MCF 10A (cell line): ENCODE measurements at places on chromosomes 3 and 15. TPM values are rescaled to one million over a fixed set of nuclear protein-coding genes. Genes with fewer than 3 reads are reported as not detected.

The CDC25A gene
- total RNA-seq = 7.3 and 8.6 TPM in 2 replicates

The SLC2A2 gene
- total RNA-seq = not detected in 2 replicates

The SSUH2 gene
- total RNA-seq = 0.32 and 0.51 TPM in 2 replicates

The BTBD1 gene
- 42.7 and 57.0 TPM in 2 replicates for total RNA-seq

The RHCG gene
- total RNA-seq = not detected in 2 replicates

The RTP1 gene
- total RNA-seq = not detected in 2 replicates

The AGBL1 gene
- total RNA-seq = not detected in 2 replicates

The BNC1 gene
- total RNA-seq = 68.3 and 93.5 TPM in 2 replicates

DNA sequence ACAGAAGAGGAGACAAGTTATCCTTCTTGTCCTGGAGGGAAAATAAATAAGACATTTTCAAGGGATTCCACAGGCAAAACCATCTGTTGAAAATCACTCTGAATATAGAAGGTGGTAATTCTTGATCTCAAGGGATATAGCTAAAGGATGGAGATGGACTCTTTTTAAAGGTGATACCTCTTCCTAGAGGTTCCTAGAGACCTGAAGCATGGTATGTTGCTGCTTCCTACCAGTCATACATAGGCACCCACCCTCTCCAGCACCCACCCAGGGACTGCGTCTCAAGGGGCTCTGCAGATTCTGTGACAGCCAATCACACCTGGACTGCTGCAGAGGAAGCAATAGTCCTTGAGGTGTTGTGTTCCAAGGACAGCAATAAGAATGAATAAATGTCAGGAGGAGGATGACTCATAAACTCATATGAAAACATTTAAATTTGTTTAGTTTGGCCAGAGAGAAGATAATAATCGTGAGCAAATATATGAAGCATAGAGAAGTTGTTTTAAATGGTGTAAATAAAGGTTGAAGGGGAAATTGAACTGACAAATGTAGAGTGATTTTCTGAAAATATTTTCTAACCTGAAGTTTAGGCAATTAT lies 741.6 kb upstream of the CBLB start:
- DNase-seq = peak; percentile 57

DNA sequence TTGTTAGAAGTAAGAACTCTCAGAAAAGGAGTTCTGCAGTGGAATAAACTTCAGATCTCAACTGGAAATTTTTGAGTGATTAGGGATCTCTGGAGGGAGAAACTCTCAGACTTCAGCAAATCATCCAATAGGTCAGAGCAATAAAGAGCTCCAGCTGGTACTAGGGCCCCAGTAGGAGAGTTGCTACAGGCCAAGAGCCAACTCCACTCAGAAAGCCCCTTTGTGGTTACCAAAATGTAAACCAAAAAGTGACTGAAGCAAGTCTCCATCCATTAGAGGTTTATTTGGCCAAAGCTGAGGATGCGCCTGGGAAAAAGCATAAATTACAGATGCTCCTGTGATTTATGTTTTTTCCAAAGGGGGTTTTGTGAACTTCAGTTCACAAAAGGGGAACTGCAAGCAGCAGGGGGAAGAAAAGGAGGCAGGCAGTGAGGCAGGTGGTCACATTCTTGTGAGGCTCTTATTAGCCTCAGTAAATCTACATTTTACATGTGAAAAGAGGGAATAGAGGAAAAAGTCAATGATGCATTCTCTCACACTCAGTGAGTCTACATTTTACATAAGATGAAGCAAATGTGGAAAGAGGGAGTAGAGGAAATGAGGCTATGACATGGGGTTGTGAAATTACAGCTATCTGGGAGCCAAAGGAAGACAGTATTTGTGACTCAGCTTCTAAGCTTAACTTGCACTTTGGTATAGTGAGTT lies 92.4 kb upstream of the DAZL start:
- DNase-seq = peak; percentile 42

DNA sequence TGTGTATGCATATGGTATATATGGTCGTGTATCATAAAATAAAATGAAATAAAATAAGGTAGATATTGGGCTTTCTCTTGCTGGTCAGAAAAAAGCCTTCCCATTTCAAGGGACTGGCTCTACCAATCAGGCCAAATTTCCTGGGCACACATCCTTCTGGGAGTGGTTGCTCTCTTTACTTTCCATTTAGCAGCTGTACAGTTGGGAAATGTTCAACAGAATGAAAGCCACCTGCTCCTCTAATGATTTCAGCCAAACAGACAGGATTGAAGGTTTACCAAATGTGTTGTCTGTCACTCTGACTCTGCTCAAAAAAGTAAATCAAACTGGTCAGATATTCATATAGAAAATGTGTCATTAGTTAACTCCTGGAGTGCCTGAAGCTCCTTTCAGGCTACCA lies 380.4 kb downstream of the ROBO2 start:
- no peak for DNase-seq

DNA sequence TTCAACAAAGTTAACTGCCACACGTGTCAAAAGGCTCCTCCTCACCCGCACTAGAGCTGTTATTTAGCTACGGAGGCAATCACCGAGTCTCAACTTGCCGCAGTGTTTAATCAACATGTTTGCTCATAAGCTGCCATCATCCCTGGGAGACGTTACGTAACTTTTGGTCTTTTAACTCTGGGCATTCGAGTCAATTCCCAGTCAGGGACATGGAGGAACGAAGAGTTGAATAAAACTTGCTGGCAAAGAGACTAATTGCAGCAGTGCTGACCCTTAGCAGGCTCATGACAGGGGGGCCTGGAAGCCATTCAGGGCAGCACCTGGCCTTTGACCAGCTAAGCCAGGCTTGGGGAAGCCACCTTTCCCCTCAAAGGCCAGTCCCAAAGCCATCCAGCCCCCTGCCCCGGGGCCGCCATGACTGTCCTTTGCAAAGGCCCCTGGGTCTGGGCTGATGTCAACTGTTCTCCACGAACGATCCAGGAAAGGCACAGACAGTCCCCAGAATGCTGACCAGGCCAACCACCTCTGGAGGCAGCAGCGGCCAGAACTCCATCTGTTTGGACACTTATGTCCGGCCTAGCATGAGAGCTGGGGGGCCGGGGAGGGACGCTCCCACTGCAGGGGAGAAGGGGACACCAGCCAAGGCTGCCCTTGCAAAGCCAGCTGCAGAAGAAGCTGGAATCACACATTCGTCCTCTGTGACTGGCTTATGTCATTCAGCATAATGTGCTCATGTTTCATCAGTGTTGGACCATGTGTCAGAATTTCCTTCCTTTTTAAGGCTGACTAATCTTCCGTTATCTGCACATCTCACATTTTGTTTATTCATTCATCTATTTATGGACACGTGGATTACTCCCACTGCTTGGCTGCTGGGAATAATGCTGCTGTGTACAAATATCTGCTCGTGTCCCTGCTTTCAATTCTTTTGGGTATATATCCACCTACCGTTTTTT lies 43.7 kb downstream of the PCSK6 start:
- peak; percentile 86 for DNase-seq

- DNase-seq = no peak
These were observed 1.2 kb downstream of the CPLX3 start for GRCh38 chr15:74827614-74828013.

DNA sequence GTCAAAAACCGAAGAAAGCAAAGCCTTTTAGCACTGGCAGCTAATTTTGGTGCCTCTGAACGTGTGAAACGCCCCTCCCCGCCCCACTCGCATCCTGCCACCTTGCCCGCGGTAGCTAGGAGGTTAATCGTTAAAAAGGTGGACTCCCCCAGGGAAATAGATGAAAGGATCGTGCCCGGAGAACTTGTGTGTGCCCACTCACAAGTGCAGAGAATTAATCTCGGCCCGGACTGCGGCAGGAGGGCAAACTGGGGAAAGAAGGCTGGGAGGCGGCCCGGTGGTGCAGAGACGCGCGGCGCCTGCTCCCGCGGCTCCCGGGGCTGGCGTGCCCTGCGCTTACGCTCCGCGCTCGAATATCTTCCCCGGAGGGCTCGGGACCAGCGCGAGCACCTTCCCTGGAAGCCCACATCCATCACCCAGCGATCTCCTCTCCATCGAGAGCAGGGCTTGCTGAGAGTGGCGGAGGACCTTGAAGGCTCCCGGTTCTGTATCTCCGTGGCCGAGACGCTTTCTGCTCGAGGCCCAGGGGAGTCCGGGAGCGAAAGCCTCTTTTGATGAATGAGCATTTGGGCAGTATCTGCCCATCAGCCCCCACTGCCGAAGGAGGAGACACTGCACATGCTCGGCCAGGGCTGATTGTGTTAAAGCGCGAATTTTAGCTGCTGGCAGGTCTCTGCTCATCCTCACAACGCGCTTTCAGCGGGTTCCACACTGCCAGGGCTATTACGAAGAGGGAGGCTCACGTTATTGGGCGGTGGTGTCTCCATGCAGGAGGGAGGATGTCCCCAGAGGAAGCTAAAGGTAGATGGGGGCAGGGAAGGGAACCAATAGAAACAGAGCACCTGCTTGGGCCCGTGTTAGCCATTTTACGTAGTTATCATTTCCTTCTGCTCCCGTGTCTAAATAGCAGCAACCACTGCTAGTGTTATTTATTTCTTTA lies 1.3 kb upstream of the SPTSSB start:
- no peak for DNase-seq
